Posterior vena cava (tissue), 2 donors: ENCODE measurements at places on chromosomes 12 and 14. TPM values are rescaled to one million over a fixed set of nuclear protein-coding genes. Genes with fewer than 3 reads are reported as not detected.

The FAR2 gene
- total RNA-seq, result 9.6 TPM

The OR6C2 gene
- total RNA-seq, result not detected

The ZNF664 gene
- 56.4 TPM for total RNA-seq

The VRTN gene
- not detected for total RNA-seq

The PTPN6 gene
- 31.4 TPM for total RNA-seq

The ZFYVE21 gene
- total RNA-seq, result 57.2 TPM
